ENCODE measurements at places on chromosomes 3 and 15.

DNA sequence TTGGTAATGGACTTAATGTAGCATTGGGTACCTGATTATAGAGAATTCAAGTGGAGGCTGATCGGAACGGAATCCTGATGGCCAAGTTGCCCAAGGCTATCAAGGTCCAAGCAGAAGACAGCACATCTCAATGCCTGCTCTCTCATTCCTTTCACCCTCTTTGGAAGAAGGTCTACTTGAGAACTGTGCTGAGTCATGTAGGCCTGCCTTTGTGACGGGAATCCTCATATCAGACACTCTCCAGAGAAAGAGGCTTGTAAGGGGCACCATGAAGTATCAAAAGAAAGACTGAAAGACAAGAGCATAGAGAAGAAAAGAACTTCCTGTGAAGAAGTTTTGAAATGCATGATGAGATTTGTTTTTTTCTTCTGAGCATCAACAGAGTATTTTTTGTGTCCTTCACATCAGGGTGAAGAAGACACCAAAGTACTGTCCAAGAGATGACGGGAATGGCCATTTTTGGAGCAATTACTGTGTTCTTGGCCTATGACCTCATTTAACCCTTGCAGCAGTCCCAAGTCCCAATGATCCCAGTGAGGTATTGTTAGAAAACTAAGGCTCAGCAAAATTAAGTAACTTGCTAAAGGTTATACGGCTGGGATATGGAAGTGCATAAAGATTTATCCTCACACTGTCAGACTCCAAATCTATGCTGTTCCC, 13.2 kb upstream of the LARP6 start:
- no peak for DNase-seq

DNA sequence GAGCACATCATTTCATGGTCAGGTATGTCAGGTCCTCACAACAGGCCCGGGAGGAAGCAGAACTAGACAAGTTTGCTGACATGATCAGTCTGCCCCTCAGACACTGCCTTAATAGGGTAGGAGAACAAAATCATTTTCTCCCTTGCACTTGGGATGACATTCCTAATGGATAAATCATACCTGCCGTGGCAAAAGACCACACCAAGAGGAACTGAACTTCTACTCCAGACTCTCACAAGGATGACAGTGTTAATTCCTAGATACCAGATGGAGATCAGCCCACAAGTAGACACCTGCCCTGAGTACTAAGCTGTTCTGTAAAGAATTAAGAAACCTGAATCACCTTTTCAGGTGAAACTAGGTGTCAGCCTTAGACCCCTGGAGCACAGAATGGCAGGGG, 19.5 kb downstream of the SIAH2 start:
- DNase-seq: no peak

GRCh38 chr3:3305084-3305483, 125.6 kb upstream of the CRBN start:
- DNase-seq: no peak

GRCh38 chr3:139227165-139227564, 116.7 kb upstream of the MRPS22 start:
- no peak for DNase-seq

DNA sequence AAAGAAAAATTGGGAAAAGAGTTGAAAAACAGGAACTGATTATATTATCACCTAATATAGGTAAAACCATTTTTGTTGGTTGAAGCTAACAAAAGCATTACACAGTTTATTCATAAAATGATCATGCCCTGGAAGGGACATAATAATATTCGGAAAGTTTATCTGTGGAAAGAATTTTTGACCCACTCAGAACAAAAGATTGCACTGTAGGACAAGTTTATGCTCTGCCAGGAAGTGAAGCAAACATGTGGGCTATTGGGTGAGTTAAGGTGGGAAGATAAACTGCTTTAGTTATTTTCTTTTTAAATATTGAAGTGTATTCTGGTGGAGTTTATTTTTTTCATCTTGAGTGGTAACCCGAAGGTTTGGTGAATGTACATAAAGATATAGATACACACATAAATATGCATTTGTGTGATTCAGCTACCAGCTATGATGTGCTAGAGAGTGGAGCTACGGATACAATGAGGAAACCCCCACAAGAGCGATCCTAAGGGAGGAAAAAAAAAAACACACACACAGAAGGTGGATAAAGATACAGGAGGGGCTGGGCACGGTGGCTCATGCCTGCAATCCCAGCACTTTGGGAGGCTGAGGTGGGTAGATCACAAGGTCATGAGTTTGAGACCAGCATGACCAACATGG, 506.4 kb upstream of the THBS1 start:
- DNase-seq: no peak

GRCh38 chr3:126851382-126851781, 131.5 kb upstream of the PLXNA1 start:
- DNase-seq: no peak

- DNase-seq: no peak
Observed at GRCh38 chr3:53516339-53516738, 21.9 kb downstream of the CACNA1D start.

Measured in hematopoietic multipotent progenitor cell treated with erythropoietin and hydrocortisone succinate and interleukin-3 and kit ligand, for 15 days (in vitro differentiated cells).